Stimulated activated CD4-positive, alpha-beta T cell treated with anti-CD3 and anti-CD28 coated beads, TNF-alpha, amount 100 ng/mL, for 4 hours (primary cell): ENCODE measurements at places on chromosomes 2 and 18.

DNA sequence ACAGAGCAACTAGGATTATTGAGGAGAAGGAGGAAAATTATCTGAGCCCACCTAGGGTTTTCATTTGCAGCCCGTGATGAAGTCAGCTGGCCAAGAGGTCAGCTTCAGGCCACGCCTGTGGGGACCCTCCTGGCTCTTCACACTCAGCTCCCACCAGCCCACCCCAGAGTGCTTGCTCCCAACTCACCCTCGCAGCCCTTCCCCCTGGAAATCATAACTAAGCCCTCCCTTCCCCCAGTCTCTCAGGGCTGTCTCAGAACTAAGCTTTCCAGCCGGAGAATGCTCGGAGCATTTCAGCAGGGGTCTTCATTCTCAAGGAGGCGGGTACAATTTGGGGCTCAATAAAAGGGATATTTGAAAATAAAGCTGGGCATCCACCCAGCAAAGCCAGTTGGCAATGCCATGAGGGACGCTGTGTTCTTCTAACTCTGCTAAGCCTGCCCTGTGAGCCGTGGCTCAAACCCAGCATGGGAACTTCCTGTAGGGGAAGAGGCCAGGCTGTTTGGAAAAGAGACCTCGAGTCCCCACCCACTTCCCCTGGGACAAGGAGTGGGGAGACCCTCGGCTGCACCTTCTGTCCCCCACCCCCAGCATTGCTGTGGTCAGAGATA is 194.9 kb downstream of the CTIF start:
- no peak for DNase-seq

- no peak for DNase-seq
These were observed 33.3 kb upstream of the GMCL1 start for GRCh38 chr2:69796174-69796573.

GRCh38 chr2:135963841-135964240 is 21.6 kb downstream of the DARS1 start:
- no peak for DNase-seq

GRCh38 chr2:238869293-238870124 is 21.6 kb downstream of the TWIST2 start:
- no peak for DNase-seq

DNA sequence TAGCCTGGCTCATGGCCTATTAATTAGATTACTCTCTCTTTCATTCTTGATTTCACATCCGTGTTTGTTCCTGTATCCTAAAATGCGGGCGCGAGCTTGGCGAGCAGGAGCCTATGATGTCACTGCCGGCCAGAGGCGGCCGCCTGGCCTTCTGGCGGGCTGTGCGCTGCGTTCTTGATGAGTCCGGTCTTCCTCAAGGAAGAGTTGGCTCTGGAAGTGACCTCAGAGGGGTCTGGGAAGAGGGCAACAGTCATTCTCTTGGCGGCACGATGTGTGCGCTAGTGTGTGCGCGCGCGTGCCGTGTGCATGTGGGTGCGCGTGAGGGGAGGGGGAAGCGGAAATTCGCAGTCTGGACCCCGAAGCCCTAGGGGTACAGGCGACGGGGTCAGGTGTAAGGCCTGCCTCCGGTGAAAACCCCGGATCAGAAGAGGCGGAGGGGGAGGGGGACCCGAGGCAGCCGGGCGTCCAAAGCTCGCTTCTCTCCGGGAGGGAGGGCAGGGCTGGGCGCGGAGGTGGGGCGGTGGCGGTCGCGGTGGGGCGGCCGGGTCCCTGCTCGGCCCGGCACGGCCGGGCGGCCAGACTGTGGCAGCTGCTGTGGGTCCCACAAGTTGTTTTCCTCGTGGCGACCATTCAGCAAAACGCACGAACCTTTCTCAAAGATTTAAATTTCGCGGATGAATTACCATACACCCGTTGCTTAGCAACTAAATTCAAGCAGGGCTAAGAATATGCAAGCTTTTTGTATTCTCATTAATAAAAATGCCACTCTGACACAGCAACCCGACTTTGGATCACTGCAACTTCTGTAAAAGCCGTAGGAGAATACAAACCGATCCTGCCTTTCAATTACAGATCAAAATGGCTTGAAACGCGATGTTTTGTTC is 8.4 kb downstream of the POU3F3 start:
- no peak for DNase-seq

- DNase-seq: no peak
These were observed 192.9 kb downstream of the NOL4 start for GRCh38 chr18:34031810-34032209.

DNA sequence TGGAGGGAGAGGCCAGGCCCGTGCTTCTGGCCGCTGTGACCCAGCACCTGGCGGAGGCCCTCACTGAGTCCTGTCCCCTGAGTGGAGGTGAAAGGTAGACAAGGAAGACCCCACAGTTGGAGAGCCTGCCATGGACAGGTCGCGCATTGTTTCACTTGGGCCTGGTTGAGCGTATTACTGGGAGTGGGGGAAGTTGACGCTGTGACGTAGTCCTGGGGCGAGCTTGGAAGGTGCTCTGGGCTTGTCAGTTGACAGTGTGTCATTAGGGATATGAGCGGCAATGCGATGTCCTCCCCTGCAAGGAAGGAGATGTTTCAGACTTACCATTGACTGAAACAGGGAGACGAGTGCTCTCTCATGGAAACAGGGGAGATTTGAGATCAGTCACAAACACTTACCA is 127.1 kb downstream of the SH3RF3 start:
- no peak for DNase-seq

- DNase-seq: no peak
These were observed 985 bp downstream of the ILKAP start for GRCh38 chr2:238202326-238203093.

GRCh38 chr2:48874282-48874681 is 118.8 kb upstream of the LHCGR start:
- DNase-seq: no peak

DNA sequence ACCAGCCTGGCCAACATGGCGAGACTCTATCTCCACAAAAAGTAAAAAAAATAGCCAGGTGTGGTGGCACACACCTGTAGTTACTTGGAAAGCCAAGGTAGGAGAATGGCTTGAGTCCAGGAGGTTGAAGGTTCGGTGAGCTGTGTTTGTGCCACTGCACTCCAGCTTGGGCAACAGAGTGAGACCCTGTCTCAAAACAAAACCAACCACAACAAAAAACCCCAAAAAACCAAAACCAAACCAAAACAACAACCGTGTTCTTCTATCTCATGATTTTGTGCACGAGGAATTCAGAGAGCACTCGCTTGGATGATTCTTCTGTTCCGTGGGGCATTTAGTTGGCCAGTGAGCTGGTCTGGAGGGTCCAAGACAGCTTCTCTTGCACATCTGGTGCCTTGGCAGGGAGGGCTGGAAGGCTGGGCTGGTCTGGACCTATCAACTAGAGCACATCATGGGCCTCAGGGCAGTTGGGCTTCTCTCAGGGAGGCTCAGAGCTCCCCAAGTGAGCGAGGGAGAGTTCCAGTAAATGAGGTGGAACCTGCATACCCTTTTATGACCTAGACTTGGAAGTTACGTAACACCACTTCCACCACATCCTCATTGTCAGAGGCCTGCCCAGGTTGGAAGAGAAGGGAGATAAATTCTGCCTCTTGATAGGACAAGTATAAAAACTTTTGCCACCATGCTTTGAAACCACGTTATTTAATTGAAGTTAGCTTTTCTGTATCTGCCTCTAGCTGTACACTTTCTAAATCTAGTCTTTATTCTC is 25.2 kb downstream of the SIX2 start:
- no peak for DNase-seq

DNA sequence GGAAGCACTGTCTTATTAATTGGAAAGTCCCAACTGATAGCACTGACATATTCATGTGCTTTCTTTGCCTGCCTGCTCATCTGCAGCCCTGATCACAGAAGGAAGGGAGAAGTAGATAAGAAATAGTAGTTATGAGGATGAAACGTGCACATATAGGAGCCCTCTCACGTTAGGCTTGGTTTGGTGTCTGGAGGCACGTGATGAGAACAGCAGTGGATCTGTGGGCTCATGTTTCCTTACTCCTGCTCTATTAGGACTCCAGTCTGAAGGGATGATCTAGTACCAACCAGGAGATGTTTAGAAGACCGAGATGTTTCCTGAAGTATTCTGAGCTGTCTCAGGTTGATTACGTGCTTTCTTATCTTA is 84.9 kb downstream of the MAP4K4 start:
- DNase-seq: no peak

DNA sequence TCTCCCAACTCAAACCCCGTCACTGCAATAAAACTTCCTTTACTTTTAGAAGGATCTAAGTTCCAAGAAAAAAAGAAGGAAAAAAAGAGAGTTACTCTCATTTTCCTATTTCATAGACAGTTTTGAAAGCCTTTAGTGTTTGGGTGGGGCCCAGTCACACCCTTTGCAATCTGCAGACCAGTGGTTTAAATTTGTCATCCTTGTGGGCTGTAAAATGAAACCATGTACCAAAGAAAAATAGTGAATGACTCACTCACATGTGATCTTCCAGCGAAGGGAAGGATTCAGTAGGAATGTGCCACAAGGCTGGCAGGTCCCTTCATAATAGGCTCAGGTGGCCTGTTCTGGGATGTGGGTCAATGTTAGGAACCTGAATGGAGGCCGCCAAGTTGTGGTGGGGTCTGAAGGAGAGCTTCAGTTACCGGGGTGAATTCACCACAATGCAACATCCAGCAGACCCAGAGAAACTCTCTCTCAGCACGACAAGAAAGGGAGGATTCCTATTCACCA is 28.3 kb downstream of the ANXA4 start:
- no peak for DNase-seq

GRCh38 chr2:150612957-150613710 is 125.7 kb upstream of the RND3 start:
- no peak for DNase-seq

GRCh38 chr2:199869227-199869541 is 18.2 kb upstream of the FTCDNL1 start:
- DNase-seq: no peak

- DNase-seq: no peak
These were observed 39.8 kb downstream of the CCDC68 start for GRCh38 chr18:54919412-54919811.

DNA sequence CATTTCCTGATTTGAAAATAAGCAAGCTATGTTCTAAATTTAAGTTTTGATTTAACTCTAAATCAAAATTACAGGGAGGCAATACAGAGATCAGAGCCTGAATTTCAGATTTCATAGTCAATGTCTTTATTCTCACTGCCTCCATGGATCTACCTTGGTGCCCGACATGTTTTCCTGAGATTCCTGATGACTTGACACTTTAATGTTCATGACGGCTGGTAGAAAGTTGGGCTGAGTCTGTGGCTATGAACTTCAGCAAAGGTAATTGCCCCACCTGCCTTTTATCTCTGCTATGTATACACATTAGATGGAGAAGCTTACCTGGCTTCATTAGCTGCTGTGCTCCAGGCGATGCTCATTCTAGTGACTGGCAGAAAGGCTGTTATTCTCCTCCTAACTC is 1390.5 kb upstream of the CELF4 start:
- no peak for DNase-seq

- DNase-seq: no peak
These were observed 16.6 kb downstream of the CNDP1 start for GRCh38 chr18:74550886-74551285.

DNA sequence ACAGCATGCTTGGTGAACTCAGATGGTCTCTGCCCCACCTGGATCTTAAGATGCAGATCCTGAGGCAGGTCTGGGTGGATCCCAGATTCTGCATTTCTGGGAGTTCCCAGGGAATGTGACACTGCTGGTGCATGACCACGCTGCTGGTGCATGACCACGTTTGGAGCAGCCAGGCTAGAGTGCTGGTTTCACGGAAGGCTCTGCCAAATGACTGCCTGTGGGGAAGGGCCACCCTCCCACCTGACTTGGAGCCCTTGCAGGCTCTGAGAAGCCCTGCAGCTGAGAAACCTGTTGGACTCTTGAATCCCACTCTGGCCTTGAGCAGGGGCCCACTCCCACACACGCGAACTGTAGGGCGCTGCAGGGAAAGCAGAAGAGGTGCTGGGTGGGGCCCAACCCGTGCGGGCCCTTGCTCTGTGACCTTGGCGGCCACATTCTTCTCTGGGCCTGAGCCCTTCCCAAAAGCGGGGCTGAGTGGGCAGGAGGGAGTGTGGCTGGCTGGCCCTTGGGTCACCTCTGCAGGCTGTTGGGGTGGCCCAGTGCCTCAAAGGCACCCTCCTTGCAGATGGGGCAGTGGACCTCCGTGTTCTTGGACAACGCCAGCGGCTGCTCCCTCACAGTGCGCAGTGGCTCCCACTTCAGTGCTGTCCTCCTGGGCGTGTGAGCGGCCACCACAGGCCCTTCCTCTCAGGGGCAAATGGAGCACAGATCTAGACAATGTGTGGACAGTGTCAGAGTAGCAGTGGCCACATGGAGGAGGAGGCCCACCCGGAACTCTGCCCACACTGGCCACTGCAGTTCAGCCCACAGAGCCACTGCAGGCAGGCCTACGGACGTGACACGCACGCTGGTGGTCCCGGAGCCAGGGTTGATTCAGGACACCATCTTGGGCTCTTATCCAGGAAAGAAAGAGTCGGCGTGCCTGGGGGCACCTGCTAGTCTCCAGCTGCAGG is 7.9 kb downstream of the ERFE start:
- no peak for DNase-seq

GRCh38 chr2:45720210-45720609 is 68.7 kb downstream of the PRKCE start:
- no peak for DNase-seq

DNA sequence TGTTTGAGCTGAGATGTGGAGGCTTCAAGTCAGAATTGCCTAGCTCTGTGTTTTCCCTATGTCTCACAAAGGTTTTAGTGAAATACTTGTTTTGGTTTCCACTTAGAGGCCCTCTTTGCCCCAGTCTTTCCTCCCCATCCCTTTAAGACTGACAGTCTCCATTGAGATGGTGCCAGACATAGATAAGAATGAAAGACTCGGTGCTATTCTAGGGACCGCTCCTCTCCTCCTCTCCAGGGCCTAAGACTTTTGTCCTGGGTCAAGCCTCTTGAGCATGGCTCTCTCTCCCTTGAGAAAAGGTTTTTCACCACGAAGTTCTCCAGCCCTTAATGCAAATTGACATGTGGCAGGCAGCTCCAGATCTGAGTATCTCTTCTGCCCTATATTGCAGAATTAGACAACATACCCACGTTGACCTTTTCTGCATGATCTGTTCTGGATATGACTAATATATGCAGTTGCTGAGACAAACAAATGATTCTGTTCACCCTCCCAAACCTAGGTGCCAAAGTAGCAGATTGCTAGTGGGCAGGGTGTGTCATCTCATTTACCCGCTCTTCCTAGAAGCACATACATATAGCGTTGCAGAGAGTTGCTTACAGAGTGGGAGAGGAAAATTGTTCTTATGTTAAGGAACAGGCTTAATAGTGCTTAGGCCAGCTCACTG is 47.5 kb upstream of the ACSL3 start:
- DNase-seq: no peak

- no peak for DNase-seq
These were observed 4.3 kb downstream of the LDLRAD4 start for GRCh38 chr18:13222856-13223281.
